Fibroblast of skin of right biceps (primary cell): ENCODE measurements at places on chromosomes 6 and 20.

DNA sequence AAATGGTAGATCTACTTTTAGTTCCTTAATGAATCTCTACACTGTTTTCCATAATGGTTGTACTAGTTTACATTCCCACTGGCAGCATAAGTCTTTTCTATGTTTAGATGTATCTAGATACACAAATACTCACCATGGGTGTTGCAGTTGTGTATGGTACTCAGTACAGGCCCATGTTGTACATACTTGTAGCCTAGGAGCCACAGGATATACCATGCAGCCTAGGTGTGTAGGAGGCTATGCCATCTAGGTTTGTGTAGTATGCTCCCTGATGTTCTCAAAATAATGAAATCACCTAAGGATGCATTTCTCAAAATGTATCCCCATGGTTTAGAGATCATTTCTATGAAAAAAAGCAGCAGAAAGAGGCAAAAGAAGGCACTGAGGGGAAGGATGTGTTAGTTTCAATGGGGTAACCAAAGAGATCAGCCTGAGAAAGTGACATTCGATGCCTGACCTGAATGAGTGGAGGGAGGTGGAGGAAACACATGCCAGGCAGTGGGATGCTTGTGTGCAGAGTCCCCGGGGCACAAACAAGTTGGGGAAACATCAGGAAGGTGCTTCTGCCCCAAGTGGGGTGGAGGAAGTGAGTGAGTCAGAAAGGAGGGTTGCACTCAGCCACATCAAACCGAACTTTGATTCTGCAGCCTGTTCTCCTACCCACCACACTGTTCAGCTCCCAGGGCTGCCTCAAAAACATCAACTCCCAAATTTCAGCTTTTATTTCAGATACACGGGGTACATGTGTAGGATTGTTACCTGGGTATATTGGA is 191.2 kb downstream of the ZNF217 start:
- no peak for DNase-seq

DNA sequence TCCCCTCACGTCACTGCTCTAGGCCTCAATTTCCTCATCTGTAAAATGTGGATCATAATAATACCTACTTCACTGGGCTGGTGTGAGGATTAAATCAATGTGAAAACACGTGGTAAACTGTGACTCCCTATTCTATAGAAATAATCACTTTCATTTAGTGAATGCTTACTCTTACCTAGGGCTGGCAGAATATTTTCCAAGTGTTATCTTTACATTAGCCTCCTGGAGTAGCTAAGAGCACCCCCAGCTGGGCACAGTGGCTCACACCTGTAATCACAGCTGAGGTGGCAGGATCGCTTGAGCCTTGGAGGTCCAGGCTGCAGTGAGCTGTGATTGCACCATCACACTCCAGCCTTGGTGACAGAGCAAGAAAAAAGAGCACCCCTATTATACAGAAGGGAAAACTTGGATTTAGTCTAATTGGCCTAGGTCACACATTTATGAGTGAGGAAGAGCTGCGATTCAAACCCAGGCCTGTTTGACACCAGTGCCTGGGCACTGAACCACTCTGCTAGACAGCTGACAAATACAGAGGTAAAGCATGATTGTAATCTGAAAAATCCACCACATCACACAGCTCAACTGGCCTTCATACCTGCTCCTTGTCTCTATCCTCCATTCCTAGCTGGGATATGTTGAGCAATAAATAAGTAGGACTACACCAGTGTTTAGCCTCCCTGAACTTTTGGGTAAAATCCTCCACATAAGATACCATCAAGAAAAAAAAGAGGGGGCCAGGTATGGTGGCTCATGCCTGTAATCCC is 1.4 kb upstream of the SNTA1 start:
- DNase-seq = peak; percentile 12

DNA sequence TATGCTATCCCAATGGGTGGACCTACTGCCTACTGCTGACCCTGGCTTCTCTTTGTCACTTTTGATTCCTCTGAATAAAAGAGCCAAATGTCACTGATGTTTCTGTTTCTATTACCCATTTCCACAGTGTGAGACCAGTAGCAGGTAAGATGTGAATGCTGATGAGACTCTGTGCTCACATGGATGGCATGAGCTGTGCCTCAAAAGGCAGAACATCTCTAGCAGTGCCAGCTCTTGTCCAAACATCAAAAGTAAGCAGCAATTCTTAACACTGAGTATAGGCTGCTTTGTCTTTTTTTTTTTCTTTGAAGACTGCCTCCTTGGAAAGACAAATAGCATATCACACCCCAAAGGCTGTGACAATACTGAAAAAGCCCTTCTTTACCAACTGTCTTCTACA is 459.2 kb upstream of the RUNX2 start:
- no peak for DNase-seq

- no peak for DNase-seq
Observed at GRCh38 chr6:132192631-132193030, 208.6 kb downstream of the MOXD1 start.

GRCh38 chr6:146883640-146884531 is 285.1 kb downstream of the ADGB start:
- DNase-seq = no peak

GRCh38 chr6:56093776-56094175 is 153.6 kb downstream of the COL21A1 start:
- no peak for DNase-seq

- no peak for DNase-seq
Observed at GRCh38 chr6:136425793-136426192, 124.4 kb downstream of the MAP7 start.

- DNase-seq = no peak
Observed at GRCh38 chr20:64082126-64082731, 2.0 kb downstream of the LKAAEAR1 start.

GRCh38 chr6:33163540-33163939 is 28.7 kb downstream of the COL11A2 start:
- DNase-seq = no peak

GRCh38 chr6:43258807-43259686 is 15.8 kb downstream of the TTBK1 start:
- DNase-seq = no peak
